ENCODE measurements at places on chromosomes 7 and 10.

- DNase-seq, result no peak
Observed at GRCh38 chr7:23298141-23298881, 828 bp upstream of the MALSU1 start.

GRCh38 chr10:75744261-75744660, 312.8 kb downstream of the LRMDA start:
- no peak for DNase-seq

GRCh38 chr7:141359262-141359661, 191.9 kb upstream of the AGK start:
- DNase-seq, result no peak

DNA sequence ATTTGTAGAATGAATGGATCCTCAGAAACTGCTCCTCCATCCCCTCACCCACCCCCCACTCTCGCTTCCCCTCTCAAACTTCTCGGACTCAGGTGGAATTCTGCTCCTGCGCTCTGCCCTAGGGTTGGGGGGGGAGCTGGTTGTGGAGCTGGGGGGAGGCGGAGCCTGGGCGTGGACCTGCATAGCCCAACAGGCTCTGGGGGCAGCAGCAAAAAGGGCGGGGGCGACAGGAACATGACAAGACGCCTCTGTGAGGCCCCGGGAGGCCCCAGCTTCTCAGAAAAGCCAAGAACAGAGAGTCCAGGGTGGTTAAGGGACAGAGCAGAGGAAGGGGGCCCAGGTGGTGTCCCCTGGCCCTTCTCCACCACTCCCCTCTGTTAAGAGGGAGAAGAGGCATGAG, 3.5 kb downstream of the TSC22D4 start:
- no peak for DNase-seq

GRCh38 chr7:46468753-46469356, 547.8 kb upstream of the IGFBP3 start:
- DNase-seq, result no peak

- DNase-seq, result no peak
Observed at GRCh38 chr7:76125560-76125959, 76.1 kb upstream of the SRRM3 start.

DNA sequence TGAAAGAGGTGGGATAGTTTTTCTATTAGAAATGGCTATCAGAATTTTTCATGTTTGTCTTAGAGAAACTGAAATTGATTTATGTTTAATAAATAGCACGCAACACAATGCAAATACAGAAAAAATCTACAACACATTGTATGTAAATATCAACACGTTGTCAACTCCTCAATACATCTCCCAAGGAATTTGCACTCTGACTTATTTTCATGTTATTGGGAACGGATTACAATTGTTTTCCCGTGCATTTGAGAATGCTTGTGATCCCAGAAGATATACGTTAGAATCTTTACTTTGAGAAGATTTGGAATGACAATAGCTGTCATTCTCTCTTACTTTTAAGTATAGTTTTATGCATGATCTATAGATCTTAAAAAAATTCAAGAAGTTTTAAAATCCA, 313.8 kb upstream of the AKR1E2 start:
- DNase-seq, result no peak
